ENCODE measurements at places on chromosomes 3 and 15. TPM values are rescaled to one million over a fixed set of nuclear protein-coding genes. Genes with fewer than 3 reads are reported as not detected.

DNA sequence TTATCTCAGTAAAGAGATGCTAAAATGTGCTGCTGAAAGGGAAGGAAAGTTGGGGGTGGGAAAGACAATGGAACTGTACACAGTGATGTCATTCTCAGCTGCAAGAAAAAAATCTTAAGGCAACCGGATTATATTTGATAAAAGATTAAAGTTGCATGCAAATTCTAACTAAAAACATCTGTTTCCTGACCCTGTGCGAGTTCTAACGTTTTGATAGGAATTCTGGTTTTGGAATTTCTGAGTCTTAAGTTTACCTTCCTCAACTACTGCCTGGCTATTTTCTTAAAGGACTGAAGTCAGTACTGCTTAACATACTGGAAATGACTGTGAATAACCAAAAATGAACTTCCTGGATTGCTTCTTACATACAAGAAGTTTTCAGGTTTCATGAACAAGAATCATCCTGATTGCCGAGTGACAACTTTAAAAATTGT, 115.5 kb downstream of the SLC25A26 start:
- no peak for DNase-seq

- DNase-seq, result no peak
These were observed 20.0 kb downstream of the BOC start for GRCh38 chr3:113231391-113231790.

LSAMP gene
- 14.7 TPM for polyA plus RNA-seq

IL17RC gene
- 42.3 TPM for polyA plus RNA-seq

DNA sequence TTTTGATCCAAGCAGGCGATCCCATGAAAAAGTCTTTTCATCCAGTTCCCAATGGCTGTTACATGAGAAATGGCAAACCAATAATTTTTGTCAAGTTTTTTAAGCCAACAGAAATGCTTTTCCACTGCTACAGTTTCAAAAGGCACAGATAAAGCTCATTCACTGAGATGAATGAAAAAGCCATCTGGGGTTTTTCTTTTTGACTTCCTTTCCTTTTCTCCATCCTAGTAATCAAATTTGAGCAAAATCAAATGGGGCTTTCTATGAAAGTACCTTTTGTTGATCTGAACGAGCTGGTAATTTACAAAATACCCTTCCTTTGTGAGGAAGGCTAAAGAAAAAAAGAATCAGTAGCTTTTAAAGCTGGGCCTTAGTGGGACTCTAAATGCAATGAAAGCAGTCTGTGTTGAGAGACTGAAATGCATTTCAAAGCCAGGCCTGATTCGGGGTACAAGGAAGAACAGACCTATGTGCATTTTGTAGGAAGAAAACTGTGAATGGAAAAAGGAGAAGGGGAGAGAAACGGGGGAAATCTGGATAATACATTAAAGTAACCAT, 185.2 kb upstream of the DNAJC19 start:
- DNase-seq, result no peak

RPL14 gene
- polyA plus RNA-seq, result 1,832 TPM

- DNase-seq, result no peak
These were observed 10.3 kb downstream of the FAM227B start for GRCh38 chr15:49610157-49610918.

GRCh38 chr15:92111751-92112150, 258.2 kb downstream of the SLCO3A1 start:
- DNase-seq, result no peak

GRCh38 chr15:42053010-42053409, 32.2 kb upstream of the PLA2G4E start:
- no peak for DNase-seq

- DNase-seq, result no peak
These were observed 31.1 kb downstream of the SCN5A start for GRCh38 chr3:38618343-38618742.

- no peak for DNase-seq
These were observed 8.2 kb upstream of the ATP13A3 start for GRCh38 chr3:194494951-194495374.

DNA sequence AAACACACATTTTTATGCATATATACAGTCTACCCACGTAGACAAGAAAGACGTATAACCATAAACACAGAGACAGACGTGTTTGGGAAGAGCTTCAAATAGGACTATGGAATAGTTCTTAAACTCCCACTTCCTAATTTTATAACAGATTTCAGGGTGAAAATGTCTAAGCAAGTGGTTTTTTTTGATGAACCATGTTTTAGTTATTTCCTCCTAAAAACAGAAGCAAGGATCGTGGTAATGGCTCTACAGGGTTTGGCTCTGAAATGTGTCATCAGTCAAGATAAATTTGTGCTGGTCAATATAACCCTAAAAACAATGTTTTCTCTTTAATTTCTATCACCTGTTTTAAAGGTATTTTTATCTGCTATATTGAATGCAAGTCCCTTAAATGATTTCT, 58.2 kb downstream of the FMN1 start:
- no peak for DNase-seq

DNA sequence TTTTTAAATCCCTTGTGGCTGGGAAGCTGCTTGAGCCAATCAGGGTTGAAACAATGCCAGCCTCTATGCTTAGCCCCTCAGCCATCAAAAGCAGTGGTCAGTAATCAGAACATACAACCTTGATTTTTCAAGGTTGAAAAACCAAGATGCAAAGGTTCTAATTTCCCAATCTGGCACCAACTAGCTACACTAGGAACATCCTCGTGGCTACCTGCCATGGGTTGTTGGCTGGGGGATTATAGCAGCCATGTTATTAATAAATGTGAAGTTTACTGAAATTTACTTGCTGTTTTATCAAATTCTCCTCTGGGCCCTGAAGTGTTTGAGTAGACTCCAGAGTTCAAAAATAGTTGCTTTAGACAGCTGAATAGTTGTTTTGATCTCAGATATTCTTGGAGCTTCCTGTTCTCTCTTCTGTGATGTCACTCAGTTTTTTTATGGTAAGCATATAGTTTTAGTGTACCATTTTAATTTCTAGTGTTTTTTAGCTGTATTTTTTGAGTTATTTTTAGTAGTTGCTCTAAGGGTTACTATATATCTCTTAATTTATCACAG, 31.9 kb downstream of the PCCB start:
- DNase-seq, result no peak

FETUB gene
- polyA plus RNA-seq, result 0.09 TPM

DNA sequence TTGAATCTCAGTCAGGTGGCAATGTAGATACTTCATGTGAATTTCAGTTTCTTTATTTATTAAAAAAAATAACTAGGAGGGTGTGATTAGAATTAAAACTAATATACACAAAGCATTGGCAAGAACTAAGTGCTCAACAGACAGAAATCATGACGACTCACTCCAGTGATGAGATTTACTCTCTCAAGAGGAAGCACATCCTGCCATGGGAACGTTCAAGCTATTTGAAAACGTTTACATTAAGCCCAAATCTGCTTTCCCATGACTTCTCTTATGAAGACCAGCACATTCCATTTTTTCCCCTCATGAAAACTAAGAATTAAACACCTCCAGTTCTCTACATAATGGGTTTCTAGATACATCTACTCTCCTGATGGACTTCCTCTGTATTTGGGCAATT, 8.5 kb downstream of the WDR53 start:
- no peak for DNase-seq

CCDC33 gene
- 10.7 TPM for polyA plus RNA-seq

DNA sequence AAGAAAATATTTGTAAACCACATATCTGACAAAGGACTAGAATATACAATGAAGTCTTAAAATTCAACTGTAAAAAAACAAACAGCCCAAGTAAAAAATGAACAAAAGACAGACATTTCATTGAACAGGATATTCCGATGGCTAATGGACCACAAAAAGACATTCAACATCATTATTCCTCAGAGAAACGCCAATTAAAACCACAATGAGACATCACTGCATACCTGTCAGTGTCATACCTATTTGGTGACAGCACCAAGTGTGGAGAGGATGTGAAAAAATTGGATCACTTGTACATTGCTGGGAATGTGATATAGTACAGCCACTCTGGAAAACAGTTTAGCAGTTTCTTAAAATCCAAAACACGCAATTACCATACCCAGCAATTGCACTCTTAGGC, 29.9 kb upstream of the TJP1 start:
- DNase-seq, result no peak

- no peak for DNase-seq
These were observed 54.7 kb upstream of the KLF13 start for GRCh38 chr15:31271711-31272557.

GRCh38 chr15:73560501-73561117, 72.6 kb downstream of the NPTN start:
- DNase-seq, result peak; percentile 59

- DNase-seq, result no peak
These were observed 559.6 kb downstream of the MCTP2 start for GRCh38 chr15:94791008-94791407.

P3H2 gene
- 85.3 TPM for polyA plus RNA-seq

GUCA1C gene
- 0.27 TPM for polyA plus RNA-seq

DNA sequence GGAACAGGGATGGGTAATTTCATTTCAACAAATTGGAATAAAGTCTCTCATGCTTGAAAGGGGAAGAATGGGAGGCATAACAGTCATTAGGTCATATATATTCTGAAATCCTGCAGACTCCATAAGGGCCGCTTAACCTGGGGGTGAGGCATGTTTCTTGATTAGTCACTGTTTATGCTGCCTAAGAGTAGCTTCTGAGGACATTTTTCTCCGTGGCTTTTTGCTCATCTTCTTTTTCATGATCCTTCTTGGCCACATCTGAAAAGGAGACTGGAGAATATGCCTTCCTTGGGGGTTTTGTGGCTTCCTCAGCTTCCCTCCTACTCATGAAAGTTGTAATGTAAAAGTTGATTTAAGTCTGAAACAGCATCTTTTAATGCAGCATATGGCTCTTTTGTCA, 20.0 kb upstream of the CFAP20DC start:
- no peak for DNase-seq

IGSF11 gene
- polyA plus RNA-seq, result 4.4 TPM

DNA sequence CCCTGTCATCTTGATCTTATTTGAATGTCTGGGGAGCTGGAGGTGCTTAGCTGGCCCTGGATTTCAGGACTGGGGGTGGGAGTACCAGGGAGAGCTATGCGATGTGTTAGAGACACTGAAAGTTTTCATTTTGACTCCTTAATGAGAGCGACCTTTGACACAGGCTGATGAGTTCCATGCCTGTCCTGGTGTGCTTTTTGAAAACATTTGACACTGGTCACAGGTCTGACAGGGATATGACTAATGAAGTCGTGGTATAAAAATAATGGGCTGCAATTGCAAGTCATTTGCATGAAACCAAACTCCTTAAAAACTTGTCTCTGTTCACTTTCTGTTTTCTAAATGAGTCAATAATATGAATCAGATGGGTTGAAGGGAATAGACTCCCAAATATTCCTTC, 81.9 kb downstream of the MECOM start:
- DNase-seq, result no peak

DNA sequence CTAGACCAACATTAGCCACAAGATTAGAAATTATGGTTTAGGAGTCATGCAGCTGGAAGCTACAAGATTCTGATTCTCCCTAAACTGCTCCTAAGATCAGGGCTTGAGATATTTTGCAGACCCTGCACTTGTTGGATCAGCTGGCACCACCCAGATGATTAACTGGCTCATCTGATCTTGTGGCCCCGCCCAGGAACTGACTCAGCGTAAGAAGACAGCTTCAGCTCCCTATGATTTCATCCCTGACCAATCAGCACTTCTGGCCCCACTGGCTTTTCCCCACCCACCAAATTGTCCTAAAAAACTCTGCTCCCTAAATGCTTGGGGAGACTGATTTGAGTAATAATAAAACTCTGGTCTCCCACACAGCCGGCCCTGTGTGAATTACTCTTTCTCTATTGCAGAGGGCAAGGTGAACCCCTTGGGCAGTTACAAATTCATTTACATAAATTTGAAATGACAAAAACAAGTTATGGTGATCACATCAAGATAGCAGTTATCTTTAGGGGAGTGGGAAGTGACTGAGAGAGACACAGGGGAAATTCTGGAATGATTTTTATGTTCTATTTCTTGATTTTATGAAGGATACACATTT, 76.5 kb downstream of the CD200R1L start:
- DNase-seq, result no peak

GRCh38 chr3:114035896-114036295, 20.4 kb downstream of the CCDC191 start:
- no peak for DNase-seq

ZNF774 gene
- polyA plus RNA-seq, result 4.0 TPM

DNA sequence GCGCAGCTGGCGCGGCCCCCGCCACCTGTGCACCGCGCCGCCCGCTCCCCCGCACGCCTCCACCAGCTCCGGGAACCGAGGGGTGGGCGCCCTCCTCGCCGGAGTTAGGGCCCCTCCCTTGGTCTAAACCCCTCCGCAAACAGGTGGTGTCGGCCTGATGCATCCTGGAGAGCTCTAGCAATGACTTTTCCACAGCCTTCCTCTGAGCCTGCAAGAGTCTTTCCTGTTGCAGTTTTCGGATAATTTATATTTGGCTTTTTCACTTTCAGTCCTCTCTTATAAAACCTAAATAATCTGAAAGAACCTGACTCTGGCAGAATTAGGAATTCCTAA, 334 bp upstream of the IGSF11 start:
- DNase-seq, result no peak

GRCh38 chr3:27617552-27617951, 104.6 kb downstream of the EOMES start:
- DNase-seq, result no peak

DNA sequence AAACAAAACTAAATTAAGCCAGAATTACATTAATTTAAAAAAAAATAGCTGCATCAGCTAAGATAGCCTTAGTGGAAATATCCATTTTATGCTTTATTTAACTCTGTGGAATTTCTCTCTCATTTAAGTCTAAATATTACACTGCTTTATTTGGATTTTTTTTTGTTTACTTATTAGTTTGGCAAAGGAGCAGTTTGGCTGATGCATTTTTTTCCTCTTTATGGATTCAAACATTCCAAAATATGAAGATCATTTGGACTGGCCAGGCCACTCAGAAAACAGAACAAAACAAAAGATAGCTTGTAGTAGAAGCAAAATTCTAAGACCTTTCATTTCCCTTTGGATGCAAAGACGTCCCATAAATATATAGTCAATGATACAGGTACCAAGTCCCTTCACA, 707.3 kb upstream of the UBE2E2 start:
- DNase-seq, result no peak

DNA sequence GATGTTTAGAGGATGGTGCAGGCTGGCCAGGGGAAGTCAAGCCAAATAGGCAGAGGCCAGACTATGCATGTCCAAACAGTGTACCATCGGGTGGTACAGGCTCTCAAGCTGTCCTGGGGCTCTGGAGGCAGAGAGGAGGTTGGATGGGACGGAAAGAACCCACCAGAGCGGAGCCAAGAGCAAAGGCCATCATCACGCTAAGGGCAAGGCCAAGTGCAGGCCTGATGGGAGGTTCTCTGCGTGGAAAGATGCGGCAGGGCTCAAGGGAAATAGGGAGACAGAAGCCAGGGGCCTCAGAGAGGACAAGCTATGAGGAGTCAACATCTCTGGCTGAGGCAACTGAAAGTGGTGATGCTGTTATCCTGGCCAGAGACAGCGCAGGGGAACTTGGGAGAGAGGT, 102.7 kb downstream of the ASB7 start:
- DNase-seq, result no peak

- no peak for DNase-seq
These were observed 25.3 kb downstream of the FBLN2 start for GRCh38 chr3:13574083-13574797.

GRCh38 chr15:69384626-69385598, 29.2 kb upstream of the KIF23 start:
- DNase-seq, result no peak

GRCh38 chr3:177928172-177928873, 607.9 kb upstream of the KCNMB2 start:
- no peak for DNase-seq
